CD4-positive, alpha-beta T cell (primary cell): ENCODE measurements at places on chromosomes 2 and 18.

- H3K27ac ChIP-seq, result no peak overlapping the region
- H3K4me3 ChIP-seq, result no peak overlapping the region
- no peak for DNase-seq
- no peaks in the 10 kb centered on the region for H3K27me3 ChIP-seq
- H3K4me1 ChIP-seq, result no peaks in the 10 kb centered on the region
- no peaks in the 10 kb centered on the region for H3K36me3 ChIP-seq
Measured at GRCh38 chr2:39466311-39466710, 29.2 kb upstream of the MAP4K3 start.

DNA sequence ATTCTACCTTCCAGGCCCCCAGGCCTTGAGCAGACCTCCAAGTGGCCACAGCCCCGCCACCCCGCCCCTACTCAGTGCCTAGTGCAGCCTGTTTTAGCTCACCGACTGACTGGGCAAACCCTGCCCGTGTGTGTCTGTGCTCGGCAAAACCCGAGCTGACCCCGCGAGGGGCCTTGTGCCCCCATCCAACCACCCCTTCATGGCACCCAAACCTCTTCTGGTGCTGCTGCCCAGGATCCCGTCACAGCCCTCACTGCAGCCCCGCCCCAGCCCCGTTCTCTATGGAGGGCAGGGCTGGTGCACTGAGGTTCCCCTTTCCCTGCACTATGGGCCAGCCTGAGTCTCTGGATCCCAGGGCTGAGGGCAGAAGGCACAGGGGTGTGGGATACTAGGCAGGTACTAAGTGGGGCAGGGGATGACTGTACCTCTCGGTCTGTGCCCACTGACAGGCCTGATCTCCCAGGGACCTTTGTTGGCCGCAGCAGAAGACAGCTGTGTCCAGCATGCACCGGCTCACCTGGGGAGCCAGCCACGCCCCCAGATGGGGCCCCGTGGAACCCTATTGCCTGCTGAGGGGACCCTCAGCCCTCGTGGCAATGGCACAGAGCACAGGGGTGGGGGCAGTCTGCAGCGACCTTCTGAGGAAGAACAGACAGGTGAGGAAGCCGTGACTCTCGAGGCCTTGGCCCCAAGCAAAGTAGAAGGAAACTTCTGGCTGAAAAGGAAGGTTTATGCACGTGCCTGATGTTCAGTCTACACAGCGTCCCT is 69.9 kb upstream of the OTOS start:
- H3K4me3 ChIP-seq, result no peak overlapping the region
- H3K27ac ChIP-seq, result no peak overlapping the region
- no peak for DNase-seq
- H3K36me3 ChIP-seq, result no peaks in the 10 kb centered on the region
- H3K27me3 ChIP-seq, result peaks cover 6% of the 10 kb centered on the region
- no peaks in the 10 kb centered on the region for H3K4me1 ChIP-seq

DNA sequence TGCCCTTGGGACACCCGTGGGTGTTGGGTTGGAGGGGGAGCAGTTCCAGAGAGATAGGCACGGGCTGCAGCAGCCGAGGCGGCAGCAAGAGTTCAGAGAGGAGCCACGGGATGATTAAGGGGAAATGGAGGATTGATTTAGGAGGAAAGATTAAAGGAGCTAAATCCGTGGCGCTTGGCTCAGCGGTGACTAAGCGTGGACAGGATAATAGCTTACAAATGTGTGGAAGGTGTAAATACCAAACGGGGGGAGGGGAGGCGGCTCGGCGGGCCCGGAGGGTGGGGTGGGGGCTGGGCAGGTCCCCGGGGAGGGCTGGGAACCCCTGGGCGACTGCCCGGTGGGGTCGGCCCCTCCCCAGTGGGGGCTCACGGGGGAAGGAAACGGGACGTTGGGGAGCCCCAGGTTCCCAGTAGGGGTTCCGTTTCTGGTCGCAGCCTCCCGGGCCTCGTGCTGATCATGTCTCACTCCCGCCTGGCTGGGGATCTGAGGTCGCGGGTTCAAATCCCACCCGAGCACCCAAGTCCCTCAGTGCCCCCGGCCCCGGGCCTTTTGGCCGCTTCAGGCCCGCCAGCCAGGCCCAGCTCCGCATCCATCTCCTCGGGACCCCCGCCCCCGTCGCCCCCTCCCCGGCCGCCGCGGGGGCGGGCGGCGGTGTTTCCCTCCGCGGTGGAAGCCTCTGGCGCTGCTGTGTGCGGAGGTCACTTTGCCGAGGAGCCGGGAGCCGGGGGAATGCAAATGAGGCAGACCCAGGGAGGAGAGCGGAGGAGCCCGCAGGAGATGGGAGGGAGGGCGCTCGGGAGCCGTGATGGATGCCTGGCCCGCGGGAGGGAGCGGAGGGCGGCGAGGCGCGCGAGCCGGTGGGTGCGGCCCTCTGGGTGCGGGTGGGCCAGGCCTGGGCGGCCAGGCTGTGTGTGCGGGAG is 8.1 kb downstream of the ASIC4 start:
- H3K27ac ChIP-seq, result no peak overlapping the region
- peaks cover 68% of the 10 kb centered on the region for H3K27me3 ChIP-seq
- no peaks in the 10 kb centered on the region for H3K36me3 ChIP-seq
- no peak overlapping the region for H3K4me3 ChIP-seq

GRCh38 chr2:212311807-212312404 is 226.7 kb downstream of the ERBB4 start:
- H3K4me1 ChIP-seq, result no peaks in the 10 kb centered on the region
- H3K27ac ChIP-seq, result no peak overlapping the region
- no peaks in the 10 kb centered on the region for H3K36me3 ChIP-seq
- H3K27me3 ChIP-seq, result no peaks in the 10 kb centered on the region

- no peak for DNase-seq
- H3K4me1 ChIP-seq, result no peaks in the 10 kb centered on the region
- H3K27me3 ChIP-seq, result no peaks in the 10 kb centered on the region
Measured at GRCh38 chr18:24195296-24196053, 56.6 kb downstream of the CABYR start.
